ENCODE measurements at places on chromosomes 13 and 19.

DNA sequence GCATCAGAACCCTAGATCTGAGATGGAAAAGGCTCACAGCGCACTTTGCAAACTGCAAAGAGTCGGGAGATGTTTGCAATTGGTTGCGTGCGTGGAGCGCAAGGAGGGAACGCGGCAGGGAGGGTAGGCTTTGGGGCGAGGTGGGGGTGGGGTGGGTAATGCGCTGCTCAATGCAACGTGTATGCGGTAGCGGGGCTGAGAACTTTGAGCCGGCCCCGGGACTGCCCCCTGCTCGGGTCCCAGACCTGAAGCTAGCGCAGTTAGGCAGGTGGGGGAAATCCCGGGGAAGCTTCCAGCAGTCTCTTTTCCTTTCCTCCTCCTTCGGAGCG is 971 bp downstream of the FOSB start:
- DNase-seq = no peak

DNA sequence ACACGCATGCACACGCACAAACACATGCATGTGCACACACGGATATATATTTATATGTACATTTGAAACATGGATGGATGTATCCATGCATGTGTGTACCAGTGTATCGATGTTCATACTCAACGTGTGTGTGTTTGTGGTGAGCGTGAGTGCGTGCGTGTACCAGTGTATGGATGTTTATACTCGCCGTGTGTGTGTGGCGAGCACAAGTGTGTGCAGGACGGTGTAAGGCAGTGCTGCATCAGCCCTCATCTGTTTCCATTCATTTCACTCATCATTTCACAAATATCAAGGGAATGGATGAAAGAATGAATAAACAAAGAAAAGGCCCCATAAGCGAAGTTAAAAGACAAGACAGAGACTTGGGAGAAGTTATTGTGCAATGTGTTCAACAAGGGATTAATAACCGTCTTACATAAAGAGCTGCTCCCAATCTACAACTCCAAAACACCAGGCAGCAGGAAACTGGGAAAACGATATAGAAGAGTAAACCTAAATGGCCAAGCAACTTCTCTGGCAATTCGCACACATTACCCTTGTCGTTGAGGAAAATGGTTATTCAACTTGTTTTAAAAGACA is 21.7 kb upstream of the MIER2 start:
- no peak for DNase-seq

- DNase-seq = no peak
These were observed 316.8 kb downstream of the DLEU7 start for GRCh38 chr13:50526661-50527071.

- DNase-seq = no peak
These were observed at the start of gene PLPP2 for GRCh38 chr19:291006-291521. TSS of gene PLPP2 (minus strand) at chr19:291403. CDS start at chr19:291336, 67 bp downstream.

- DNase-seq = no peak
These were observed 55.4 kb upstream of the KCTD4 start for GRCh38 chr13:45256254-45256653.

DNA sequence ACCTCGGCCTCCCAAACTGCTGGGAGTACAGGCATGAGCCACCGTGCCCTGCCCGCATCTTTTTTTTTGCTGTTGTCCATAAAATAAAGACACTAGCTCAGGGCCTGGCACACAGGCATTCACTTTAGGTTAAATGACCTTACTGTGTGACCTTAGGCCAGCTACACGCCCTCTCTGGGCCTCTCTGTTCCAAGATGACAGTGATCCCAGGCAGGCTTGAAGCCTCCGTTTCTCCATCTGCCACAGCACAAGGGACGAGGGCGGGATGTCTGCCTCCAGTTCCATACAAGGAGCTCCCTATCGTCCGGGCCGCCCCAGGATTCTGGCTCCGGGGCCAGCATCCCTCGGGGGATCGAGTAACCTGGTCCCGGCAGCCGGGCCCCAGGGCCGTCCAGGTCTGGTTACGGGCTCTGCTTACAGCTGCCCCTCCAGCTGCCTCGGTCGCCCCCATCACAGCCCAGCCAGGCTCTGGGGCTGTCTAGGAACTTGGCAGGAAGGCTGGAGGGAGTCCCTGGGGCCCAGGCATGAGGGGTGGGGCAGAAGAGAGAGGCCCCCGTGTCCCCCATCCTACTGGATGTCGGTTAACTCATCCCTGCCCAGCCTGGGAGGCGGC is 11.9 kb upstream of the SEMA6B start:
- no peak for DNase-seq

DNA sequence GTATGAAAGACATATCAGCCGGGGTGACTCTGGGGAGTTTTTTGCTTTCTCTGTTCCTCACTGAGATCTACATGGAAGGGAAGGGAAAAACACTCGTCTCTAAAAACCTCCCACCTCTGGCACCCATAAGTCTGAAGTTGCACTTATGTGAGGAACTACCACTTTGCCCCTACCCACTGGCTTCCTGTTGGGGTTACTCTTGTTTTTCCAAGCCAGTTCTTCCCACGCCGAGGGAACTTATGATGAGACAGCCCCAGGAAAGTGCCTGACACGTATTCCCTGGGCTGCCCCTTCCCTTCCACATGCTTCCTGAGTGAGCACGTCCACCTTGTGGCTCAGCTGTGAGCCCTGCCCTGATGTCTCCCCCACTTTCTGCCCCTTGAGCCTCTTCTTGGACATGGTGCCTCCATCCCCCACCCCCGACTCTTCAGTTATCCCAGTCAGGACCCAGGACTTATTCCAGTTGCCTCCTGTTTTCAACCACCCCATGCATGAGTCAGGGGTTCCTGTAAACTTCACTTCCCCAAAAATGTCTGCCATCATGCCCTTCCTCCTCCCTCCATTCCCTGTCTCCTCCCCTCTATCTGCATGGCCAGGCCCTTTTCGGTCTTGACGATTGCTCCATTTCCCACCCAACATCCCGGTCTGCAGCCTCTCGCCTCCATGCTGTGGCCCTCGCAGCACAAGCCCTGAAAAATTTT is 5.1 kb upstream of the SIGLEC7 start:
- no peak for DNase-seq

- DNase-seq = no peak
These were observed 73.7 kb downstream of the COG6 start for GRCh38 chr13:39729156-39729555.

GRCh38 chr13:29933401-29933800 is 83.0 kb upstream of the UBL3 start:
- no peak for DNase-seq

- no peak for DNase-seq
These were observed 36.0 kb upstream of the FNDC3A start for GRCh38 chr13:48939728-48940127.

GRCh38 chr13:24625870-24626849 is 54.0 kb upstream of the ATP12A start:
- DNase-seq = peak; percentile 45

GRCh38 chr19:572743-573518 is 535 bp downstream of the BSG start:
- peak; percentile 29 for DNase-seq

DNA sequence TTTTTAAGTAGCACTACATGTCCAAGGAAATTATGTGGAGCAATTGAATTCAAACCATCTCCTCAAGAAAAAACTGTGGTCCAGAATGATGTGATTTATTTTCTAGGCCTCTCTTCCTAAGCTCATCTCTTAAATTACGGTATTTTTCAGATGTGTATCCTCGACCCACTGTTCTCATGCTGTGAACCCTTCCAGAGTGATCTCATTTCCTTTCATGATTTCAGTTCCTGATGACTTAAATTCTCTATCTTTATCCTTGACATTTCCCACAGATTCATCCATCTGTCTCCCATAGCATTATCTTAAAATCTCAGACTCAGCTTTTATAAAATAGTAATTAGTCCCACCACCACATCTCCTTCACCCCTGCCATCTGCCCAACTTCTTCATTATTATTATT is 117.6 kb upstream of the SPRY2 start:
- DNase-seq = no peak

DNA sequence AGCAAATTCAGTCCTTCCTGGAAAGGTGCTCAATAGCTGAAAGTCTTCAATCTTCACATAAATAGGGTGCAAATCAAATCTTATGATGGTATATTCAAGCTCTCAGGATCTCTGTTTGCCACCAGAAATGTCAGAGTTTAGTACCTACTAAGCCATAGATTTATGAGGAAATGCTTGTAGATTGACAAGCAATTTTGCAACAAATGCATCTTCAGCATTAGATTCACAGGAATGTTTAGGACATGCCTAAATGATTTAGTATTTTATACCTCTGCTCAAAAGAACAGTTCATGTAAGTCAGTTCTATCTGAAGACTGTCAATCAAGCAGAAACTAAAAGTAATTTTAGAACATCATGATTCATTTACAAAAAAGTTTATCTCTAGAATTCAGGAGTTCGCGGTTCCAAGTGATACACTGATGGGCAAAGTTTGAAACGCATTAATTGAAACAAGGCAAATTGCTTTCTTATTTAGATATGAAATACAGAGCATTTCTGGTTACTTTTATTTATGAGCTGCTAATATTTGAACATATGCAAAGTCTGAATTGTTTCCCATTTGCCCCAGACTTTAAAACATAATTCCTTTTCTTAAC is 65.7 kb downstream of the DACH1 start:
- no peak for DNase-seq

DNA sequence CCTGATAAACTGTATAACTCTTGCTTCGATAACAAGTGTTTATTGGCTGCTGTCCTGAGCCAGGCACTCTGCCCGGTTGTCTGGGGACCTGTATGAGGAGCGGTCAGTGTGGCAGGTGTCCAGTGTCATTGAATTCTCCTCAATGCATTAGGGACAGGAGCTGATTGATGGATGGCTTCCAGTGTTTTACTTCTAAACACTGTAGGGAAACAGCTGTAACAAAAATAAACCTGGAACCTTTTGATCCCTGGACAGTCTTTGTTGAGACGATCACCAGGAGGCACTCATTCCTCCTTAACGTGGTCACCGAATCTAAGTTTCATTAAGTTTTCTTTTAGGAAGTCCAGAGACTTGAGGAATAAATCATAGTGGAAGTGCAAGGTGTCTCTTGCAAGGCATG is 17.9 kb downstream of the UBAC2 start:
- DNase-seq = no peak

GRCh38 chr13:110263888-110264287 is 43.1 kb downstream of the COL4A1 start:
- DNase-seq = no peak

GRCh38 chr13:20090349-20090748 is 70.5 kb downstream of the GJA3 start:
- no peak for DNase-seq

- DNase-seq = no peak
These were observed 168.9 kb downstream of the FLT1 start for GRCh38 chr13:28326056-28326455.

DNA sequence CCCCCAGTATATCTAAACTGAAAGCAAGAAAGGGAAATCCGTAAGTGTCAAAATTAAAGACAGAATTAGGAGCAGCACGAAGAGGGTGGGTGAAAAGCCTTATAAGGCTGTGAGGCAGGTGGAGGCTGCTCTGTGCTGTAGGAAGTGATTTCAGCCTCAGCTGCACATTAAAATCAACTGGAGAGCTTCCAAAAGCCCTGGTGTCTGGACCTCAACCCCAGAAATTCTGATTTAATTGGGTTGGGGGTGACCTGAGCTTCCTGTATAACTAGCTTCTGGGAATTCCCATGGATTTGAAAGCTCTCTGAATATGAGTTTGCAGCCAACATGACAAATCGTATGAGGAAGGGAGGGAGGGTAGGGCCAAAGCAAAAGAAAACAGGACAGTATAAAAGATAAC is 242.4 kb upstream of the TMTC4 start:
- DNase-seq = no peak

DNA sequence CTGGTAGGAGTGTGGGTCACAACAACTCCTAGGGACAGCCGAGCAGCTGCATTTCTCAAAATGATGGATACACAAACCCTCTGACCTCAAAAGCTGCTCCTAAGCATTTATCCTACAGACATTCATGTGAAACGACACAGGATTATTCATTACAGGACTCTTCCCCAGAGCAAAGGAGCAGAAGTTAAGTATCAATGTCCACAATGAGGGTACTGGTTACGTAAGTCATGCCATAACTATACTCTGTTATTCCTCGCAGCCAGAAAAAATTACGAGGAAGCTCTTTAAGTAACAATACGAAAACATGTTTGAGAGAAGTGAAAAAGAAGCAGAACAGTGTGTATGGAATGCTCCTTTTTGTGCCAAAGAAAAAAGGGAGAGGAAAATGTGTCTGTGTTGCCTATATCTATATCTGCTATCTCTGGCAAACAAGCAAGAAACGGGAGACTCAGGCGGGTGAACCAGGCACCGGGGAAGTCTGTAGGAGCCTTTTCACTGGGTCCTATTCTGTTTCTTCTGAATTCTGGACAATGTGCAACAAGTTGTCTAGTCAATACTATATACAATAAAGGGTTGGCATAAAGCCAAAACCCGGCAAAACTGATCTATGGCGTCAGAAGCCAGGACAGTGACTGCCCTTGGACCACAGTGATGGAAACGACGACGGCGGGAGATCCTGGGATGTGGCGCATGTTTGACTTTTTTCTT is 1.3 kb downstream of the ISOC2 start:
- no peak for DNase-seq

DNA sequence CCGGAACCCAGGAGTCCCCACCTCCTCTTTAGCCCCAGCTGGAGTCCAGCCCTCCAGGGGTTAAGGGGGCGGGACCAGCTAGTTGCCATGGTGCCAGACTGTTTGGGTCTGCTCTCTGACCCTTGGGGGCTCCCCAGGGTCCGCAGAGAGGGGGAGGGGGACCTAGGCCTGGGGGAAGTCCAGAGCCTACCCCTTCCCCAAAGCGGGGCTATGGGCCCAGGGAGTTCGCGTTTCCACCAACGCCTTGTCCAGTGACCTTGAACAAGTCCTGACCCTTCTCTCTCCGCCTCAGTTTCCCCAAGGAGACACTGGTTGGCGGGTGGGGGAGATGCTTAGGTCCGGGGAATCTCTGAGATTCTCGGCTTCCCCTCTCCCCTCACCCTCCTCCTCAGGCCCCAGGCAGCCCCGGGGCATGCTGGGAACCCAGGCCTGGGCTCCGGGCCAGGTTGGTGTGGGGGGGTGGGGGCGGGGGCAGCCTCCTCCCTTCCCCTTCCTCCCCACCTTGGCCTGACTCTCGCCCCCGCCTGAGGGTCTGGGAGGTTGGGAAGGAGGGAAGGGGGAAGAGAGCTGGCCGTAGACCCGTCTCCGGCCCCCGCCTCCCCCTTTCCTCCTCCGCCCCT is 2.6 kb upstream of the SPACA6 start:
- DNase-seq = peak; percentile 63

- DNase-seq = no peak
These were observed 2.5 kb downstream of the COX6B1 start for GRCh38 chr19:35650581-35650980.

DNA sequence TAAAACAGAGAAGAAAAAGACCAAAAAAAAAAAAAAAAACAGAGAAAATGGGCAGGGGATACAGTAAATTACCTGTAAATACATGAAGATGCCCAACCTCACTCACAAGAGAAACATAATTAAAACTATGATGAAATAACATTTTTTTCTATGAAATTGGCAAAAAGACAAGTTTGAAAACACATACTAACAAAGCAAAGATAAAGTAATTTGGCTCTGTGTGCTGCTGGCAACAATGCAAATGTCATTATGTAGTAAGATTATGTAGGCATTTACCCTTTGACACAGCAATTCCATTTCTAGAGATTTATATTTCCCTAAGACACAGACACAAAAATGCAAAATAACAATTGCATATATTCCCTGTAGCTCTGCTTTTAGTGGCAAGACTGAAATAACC is 20.2 kb downstream of the ZC3H13 start:
- no peak for DNase-seq

Data from activated CD4-positive, alpha-beta T cell treated with anti-CD3 and anti-CD28 coated beads, Interleukin-2, amount 10 ng/mL, durations not matched to agents 7 days and 5 days (primary cell).